Posterior vena cava (tissue), 2 donors: ENCODE measurements at places on chromosomes 4 and X. TPM values are rescaled to one million over a fixed set of nuclear protein-coding genes. Genes with fewer than 3 reads are reported as not detected.

The DLG3 gene
- total RNA-seq = 19.4 TPM

GRCh38 chr4:77801260-77801608 is 17.9 kb downstream of the CNOT6L start:
- no peak for DNase-seq

The PNMA6A gene
- total RNA-seq = 1.4 TPM

DNA sequence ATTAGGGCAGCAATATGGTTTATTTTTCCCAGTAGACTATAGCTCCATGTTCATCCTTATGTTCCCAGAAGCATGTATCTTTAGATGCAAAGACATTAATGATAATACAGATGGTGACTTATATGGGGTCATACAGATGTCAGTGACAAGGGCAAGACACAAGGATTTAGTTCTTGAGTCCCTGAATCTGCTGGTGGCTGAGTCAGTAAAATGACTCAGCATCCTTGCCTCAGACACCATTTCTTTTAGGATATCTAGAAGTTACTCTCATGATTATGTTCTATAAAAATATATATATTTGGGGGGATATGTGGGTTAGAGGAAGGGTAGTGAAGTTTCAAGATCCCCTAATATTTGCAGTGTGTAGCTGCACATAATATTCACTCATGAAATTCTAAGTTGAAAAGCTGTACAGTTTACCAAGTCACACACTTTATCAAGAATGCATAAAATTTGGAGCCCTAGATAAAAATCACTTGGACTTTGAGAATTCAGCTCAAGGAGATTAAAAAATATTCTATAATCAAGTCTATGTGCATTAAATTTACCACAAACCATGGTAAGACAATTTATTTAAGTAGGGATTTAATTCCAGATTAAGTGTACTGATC is 101.9 kb downstream of the LNX1 start:
- DNase-seq = no peak

The DMRTC1 gene
- not detected for total RNA-seq

The TEX11 gene
- total RNA-seq = not detected

DNA sequence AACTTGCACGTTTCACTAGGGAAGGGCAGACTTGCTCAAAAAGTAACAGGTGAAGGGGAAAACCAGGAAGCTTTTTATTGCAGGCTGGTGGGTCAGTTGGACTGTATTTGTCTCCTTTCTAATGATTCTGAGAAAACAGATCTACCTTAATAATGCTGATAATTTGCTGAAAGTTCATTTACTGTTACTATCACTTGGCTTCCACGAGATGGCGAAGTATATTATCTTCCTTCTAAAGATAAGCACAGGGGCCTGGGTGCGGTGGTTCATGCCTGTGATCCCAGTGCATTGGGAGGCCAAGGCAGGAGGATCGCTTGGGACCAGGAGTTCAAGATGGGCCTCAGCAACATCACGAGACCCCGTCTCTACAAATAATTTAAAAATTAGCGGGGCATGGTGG is 16.4 kb downstream of the CCKAR start:
- DNase-seq = no peak

- no peak for DNase-seq
Measured at GRCh38 chr4:95798003-95798402, 41.9 kb upstream of the PDHA2 start.

GRCh38 chr4:11471618-11472017 is 42.9 kb upstream of the HS3ST1 start:
- DNase-seq = no peak

DNA sequence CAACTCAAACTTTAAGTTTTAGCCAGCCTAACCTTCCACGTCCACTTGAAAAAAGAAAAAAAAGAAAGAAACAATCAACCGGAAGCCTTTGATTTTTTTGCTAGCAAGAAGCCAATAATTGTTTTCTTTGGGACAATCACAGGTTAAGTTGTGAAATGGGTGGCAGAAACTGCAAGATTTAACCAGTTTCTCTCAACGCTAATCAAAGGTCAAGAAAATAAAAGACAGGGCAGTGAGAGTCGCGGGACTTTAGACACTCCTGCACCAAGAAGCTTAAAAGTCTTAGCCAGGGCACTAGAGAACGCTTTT is 1.0 kb downstream of the ACSL1 start:
- no peak for DNase-seq

GRCh38 chrX:66036231-66036630 is 3.6 kb downstream of the VSIG4 start:
- DNase-seq = no peak

The AFAP1 gene
- total RNA-seq = 45.3 TPM

DNA sequence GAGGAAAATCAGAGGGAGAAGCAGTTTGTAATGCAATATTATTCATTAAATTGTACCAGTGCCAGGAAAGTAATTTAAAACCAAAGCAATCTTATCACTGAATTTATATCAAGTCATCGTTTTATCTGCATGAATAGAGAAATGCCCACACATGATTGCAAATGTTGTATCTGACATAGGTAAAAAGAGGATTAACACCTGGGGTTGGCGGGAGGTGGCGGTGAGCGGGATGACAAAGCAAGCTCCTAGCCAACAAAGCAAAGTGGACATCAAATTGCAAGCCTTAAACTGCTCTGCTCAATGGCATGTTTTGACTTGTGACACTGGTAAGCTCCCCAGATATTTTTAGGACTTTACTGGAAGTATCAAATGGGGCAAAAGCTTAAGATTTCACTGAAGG is 16.4 kb downstream of the HPGD start:
- no peak for DNase-seq

The TLR3 gene
- 8.3 TPM for total RNA-seq
